A549 treated with Hydrocortisone at 1 μM for 4 hours (cell line): ENCODE measurements at places on chromosomes 11 and 22. TPM values are rescaled to one million over a fixed set of nuclear protein-coding genes. Genes with fewer than 3 reads are reported as not detected.

JHY gene
- 2.8 to 4.1 TPM (median 3.3 TPM) in 5 replicates for total RNA-seq

GRIA4 gene
- total RNA-seq = not detected in 5 replicates

TMEM45B gene
- 0.05 to 0.16 TPM (median 0.08 TPM) in 3 of 5 replicates, not detected in the others for total RNA-seq

ZDHHC24 gene
- total RNA-seq = 8.3 to 15.0 TPM (median 12.4 TPM) in 5 replicates

SHISAL1 gene
- total RNA-seq = 2.8 to 4.2 TPM (median 3.0 TPM) in 5 replicates

FAM111B gene
- total RNA-seq = 5.9 to 8.9 TPM (median 6.8 TPM) in 5 replicates

CD248 gene
- total RNA-seq = 0.03 TPM in 1 of 5 replicates, not detected in the others

C11orf71 gene
- total RNA-seq = 2.6 to 4.1 TPM (median 3.7 TPM) in 5 replicates

CDC45 gene
- total RNA-seq = 22.7 to 29.4 TPM (median 24.5 TPM) in 5 replicates

CRYBB2 gene
- not detected in 5 replicates for total RNA-seq

LRRC32 gene
- 0.17 to 0.23 TPM (median 0.21 TPM) in 5 replicates for total RNA-seq

ACTN3 gene
- 0.06 TPM in 2 of 5 replicates, not detected in the others for total RNA-seq

CALCA gene
- 0.06 to 0.15 TPM in 2 of 5 replicates, not detected in the others for total RNA-seq

RAC2 gene
- 0.09 to 0.25 TPM (median 0.21 TPM) in 5 replicates for total RNA-seq

FERMT3 gene
- 0.90 to 3.5 TPM (median 1.1 TPM) in 5 replicates for total RNA-seq

ANO1 gene
- 2.2 to 3.6 TPM (median 2.6 TPM) in 5 replicates for total RNA-seq

SYT13 gene
- 5.5 to 7.7 TPM (median 6.5 TPM) in 5 replicates for total RNA-seq

CABP7 gene
- 0.14 to 0.17 TPM (median 0.15 TPM) in 5 replicates for total RNA-seq

ZNHIT2 gene
- 13.2 to 22.8 TPM (median 20.4 TPM) in 5 replicates for total RNA-seq

SCT gene
- not detected in 5 replicates for total RNA-seq

C22orf15 gene
- total RNA-seq = not detected in 5 replicates

TTLL1 gene
- total RNA-seq = 2.0 to 3.3 TPM (median 3.0 TPM) in 5 replicates

KCNA4 gene
- total RNA-seq = not detected in 5 replicates

LYVE1 gene
- total RNA-seq = 0.54 to 1.2 TPM (median 1.1 TPM) in 5 replicates

YPEL4 gene
- total RNA-seq = 0.18 to 0.39 TPM (median 0.28 TPM) in 5 replicates

NRXN2 gene
- total RNA-seq = 0.12 to 0.32 TPM (median 0.18 TPM) in 5 replicates

DDT gene
- 99.3 to 172 TPM (median 158 TPM) in 5 replicates for total RNA-seq

ATP6V1E1 gene
- total RNA-seq = 116 to 132 TPM (median 123 TPM) in 5 replicates

MS4A15 gene
- 0.07 TPM in 1 of 5 replicates, not detected in the others for total RNA-seq

COA4 gene
- total RNA-seq = 117 to 137 TPM (median 128 TPM) in 5 replicates

SLC22A9 gene
- total RNA-seq = not detected in 5 replicates

OR5B21 gene
- total RNA-seq = not detected in 5 replicates

CFAP300 gene
- 5.7 to 7.6 TPM (median 6.4 TPM) in 5 replicates for total RNA-seq

TRIM49 gene
- 0.05 to 0.12 TPM (median 0.10 TPM) in 3 of 5 replicates, not detected in the others for total RNA-seq

LRRC55 gene
- not detected in 5 replicates for total RNA-seq

PLEKHA7 gene
- total RNA-seq = 46.8 to 60.2 TPM (median 57.2 TPM) in 5 replicates

USP35 gene
- 6.6 to 8.6 TPM (median 7.6 TPM) in 5 replicates for total RNA-seq

TNNT3 gene
- 0.15 to 0.20 TPM (median 0.18 TPM) in 3 of 5 replicates, not detected in the others for total RNA-seq

TEX54 gene
- total RNA-seq = not detected in 5 replicates

CARD18 gene
- not detected in 5 replicates for total RNA-seq

PHLDA2 gene
- 83.4 to 114 TPM (median 108 TPM) in 5 replicates for total RNA-seq

CHRM1 gene
- total RNA-seq = 0.06 to 0.13 TPM (median 0.08 TPM) in 5 replicates

PGA3 gene
- not detected in 5 replicates for total RNA-seq

MMP13 gene
- total RNA-seq = 0.07 TPM in 1 of 5 replicates, not detected in the others

AGBL2 gene
- 0.64 to 1.4 TPM (median 1.1 TPM) in 5 replicates for total RNA-seq

SAA4 gene
- not detected in 5 replicates for total RNA-seq

TMEM86A gene
- total RNA-seq = 0.22 to 0.45 TPM (median 0.28 TPM) in 5 replicates

FAM181B gene
- total RNA-seq = 0.05 to 0.09 TPM (median 0.07 TPM) in 4 of 5 replicates, not detected in the other

MYRF gene
- total RNA-seq = 15.3 to 19.7 TPM (median 18.3 TPM) in 5 replicates
